ENCODE measurements at places on chromosomes 3 and 15. TPM values are rescaled to one million over a fixed set of nuclear protein-coding genes. Genes with fewer than 3 reads are reported as not detected.
A peak's percentile ranks its signal among the peaks of the same experiment; 100 is the strongest.

The GPR149 gene
- polyA plus RNA-seq, result 0.18 TPM

The XCR1 gene
- polyA plus RNA-seq, result 0.09 TPM

The LXN gene
- 24.2 TPM for polyA plus RNA-seq

The FANCD2OS gene
- not detected for polyA plus RNA-seq

The ITGB5 gene
- 45.7 TPM for polyA plus RNA-seq

The CLDN1 gene
- polyA plus RNA-seq, result 4.6 TPM

The IQCF5 gene
- not detected for polyA plus RNA-seq

The ANKRD63 gene
- polyA plus RNA-seq, result not detected

The CLRN1 gene
- polyA plus RNA-seq, result not detected

The SLC27A2 gene
- polyA plus RNA-seq, result not detected

- DNase-seq, result no peak
Measured at GRCh38 chr3:49058011-49058410, 28.8 kb upstream of the IMPDH2 start.

DNA sequence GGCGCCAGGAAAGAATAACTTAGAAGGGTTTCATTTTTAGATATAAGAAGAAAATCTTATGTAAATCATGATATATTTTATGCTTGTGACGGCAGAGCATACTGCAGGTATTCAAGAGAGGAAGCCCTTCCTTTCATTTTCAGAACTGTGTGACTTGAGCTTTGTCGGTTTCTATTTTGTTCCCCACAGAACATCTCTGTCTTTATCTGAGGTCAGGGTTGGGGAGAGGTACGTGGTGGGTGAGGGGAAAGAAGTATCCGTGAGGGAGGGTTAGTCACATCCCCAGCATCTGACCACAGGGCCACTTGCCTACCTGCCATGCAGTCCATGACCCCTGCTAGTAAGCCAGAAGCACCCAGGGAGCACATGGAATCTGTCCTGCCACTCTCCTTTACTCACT, 126.5 kb downstream of the DGKG start:
- no peak for DNase-seq

- no peak for DNase-seq
Measured at GRCh38 chr15:90960298-90961091, 5.8 kb downstream of the RCCD1 start.

GRCh38 chr15:70039917-70040316, 57.8 kb downstream of the TLE3 start:
- no peak for DNase-seq

GRCh38 chr3:54960082-54960481, 32.2 kb upstream of the LRTM1 start:
- no peak for DNase-seq

GRCh38 chr3:195885036-195885891, 23.1 kb downstream of the TNK2 start:
- peak; percentile 25 for DNase-seq

DNA sequence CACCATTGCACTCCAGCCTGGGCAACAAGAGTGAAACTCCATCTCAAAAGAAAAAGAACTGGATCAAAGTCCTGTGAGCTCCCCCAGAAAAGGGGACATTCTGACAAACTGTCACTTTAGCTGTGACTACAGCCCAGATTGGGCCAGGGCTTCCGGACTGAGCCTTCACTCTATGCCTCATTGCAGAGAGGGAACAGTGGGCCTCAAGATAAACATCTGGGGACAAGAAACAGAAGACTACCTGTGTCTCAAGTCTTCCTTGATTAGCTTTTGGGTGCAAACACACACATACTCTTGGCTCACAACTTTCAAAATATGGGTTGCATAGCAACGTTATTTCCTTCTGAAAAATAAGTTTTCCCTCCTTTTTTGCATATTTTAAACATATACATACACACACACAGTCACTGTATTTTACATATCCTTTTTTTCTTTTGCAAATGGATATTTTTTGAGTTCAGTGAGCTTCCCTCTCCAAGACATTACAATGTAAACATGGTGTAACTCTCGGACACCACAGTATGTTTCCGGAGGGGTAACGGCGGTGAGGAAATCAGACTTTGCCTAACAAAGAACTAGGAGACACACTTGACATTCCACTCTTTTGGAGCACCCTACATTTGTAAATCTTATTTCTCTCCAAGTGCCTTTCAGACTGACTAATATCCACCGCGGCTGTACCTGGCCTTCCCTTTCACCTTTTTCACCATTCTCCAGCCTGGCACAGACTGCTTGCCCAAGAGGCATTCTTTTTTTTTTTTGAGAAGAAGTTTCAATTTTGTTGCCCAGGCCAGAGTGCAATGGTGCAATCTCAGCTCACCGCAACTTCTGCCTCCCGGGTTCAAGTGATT, 3.5 kb downstream of the TKT start:
- no peak for DNase-seq

GRCh38 chr3:27275441-27275990, 93.7 kb downstream of the NEK10 start:
- DNase-seq, result no peak

DNA sequence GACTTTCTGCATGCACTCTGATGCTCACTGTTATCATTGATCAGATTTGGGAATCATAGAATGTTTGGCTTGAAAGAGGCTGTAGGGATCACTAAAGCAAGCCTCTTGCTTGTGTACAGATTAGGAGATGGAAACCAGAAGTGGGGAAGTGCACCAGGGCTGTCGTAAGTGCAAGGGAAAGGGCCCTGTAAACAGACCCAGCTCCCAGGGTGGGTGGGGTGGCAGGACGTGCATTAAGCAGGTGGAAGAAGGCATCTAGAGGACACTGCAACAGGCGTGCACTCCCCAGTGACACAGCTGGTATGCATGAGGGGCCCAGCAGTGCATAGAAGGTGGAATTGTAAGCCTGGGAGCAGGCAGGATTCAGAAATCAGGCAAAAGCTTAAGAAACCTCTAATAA, 58.0 kb upstream of the SLC7A14 start:
- DNase-seq, result no peak

- no peak for DNase-seq
Measured at GRCh38 chr3:9903238-9903624, 583 bp downstream of the IL17RE start.

GRCh38 chr15:75696854-75697259, 15.8 kb downstream of the CSPG4 start:
- DNase-seq, result no peak

DNA sequence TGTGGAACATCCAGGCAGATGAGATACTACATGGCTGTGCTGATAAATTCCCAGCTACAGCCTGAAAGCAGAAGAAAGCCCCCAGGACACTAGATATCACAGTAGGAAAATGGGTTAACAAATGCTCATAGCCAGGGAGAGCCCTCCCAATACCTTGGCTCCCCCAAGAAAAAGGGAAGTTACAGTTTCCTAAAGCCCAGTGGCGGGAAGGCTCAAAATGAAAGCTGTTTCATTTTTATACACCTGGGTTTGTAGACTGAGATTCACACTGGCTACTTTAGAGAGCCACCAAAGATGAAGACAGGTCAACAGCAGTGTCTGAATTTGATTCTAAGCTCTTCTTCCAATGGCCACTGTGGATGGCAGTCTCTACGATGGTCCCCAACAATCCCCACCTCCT, 55.0 kb upstream of the TOPAZ1 start:
- DNase-seq, result no peak

DNA sequence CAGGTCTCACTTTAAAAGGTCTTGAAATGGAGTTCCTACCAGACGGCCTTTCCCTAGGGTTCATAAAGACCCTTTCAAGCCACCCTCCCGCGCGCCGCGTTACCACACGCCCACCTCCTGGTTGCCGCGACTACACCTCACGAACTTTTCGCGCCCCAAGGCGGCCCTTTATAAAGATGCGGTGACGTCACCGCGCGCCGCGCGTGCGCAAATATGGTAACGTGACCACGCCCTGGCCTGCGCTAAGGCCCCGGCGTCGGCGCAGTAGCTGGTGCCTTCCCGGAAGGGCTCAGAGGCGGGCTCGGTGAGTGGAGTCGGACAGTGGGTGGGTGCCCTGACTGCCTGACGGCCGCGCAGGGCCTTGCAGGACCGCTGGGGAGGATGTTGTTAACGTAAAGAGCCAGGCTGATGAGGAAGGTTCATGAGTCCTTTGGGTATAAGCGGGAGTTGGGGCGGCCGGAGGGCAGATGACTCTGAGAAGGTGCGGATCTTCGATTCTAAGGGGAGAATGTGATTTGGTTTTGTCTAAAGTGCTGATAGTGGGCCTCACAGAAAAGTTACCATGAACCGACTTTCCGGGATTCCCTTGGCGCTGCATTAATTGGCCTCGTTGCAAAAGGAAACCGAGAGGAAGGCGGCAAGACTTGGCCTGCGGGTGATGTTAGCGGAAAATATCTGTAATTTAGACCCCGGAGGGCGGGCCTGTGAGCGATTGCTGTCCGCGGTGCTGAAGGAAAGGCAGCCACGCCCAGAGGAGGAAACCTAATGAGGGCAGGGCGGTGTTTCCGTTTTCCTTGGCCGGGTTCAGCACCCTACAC, 54.4 kb downstream of the FEZF2 start:
- peak; percentile 84 for DNase-seq

GRCh38 chr3:179957264-179957845, 79.4 kb downstream of the PEX5L start:
- DNase-seq, result no peak

DNA sequence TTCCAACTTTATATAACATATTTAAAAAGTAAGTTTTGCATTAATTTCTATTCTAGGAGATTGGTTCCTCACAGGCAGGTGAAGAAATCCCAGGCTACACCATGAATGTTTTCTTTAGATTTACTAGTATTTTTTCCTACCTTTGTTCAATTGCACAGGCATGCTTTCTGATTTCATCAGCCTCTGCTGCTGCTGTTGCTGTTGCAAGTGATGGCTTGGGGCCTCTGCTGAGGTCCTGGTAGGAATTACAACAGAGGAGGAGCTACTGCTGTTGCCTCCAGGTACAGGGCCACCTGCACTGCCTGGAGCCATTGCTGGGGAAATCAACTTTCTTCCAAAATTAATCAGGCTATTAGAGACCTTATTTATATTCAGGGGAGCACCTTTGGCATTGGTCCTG, 353.3 kb downstream of the PLCL2 start:
- no peak for DNase-seq

DNA sequence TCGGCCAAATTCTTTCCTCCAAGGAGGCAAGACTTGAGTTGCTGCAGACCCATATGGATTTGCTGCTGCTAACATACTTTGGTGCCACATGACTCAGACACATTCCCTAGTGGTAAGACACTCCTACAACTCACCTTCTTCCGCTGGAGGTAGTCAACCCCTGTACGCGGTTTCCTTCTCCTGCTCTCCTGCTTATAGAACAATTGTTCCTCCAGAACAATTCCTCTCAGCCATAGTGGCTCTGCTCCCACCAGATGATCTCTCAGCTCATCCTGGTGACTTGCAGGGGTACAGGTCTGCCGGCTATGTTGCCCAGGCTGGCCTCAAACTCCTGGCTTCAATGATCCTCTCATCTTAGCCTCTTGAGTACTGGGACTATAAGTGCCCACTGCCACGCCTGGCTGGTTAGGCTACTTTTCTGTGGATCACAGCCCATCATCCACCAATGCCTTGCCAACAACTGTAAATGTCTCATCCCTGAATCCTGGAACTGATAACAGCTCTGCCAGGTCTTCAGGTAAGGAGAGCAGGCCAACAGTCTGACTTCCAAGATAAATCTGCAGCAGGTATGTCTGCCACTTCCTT, 2.4 kb upstream of the CXCR6 start:
- DNase-seq, result no peak

- DNase-seq, result no peak
Measured at GRCh38 chr3:88239870-88240269, 90.1 kb downstream of the C3orf38 start.

DNA sequence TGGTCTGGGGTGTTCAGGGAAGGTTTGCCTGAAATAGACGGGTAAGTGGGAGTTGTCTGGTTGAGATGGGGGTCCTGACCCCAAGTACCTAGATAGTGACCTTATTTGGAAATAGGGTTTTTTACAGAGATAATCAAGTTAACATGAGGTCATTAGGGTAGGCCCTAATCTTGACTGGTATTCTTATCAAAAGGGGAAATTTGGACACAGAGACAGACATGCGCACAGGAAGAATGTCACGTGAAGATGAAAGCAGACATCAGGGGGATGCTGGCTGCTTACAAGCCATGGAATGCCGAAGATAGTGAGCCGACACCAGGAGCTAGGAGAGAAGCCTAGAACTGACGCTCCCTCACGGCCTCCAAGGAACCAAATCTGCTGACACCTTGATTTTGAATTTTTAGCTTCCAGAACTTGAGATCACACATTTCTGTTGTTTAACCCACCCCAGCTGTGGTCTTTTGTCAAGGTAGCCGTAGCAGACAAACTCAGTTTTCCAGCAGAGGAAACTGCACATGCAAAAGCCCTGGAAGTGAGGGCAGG, 17.1 kb downstream of the BHLHE40 start:
- DNase-seq, result no peak

- DNase-seq, result no peak
Measured at GRCh38 chr3:64216274-64217147, 8.8 kb downstream of the PRICKLE2 start.

DNA sequence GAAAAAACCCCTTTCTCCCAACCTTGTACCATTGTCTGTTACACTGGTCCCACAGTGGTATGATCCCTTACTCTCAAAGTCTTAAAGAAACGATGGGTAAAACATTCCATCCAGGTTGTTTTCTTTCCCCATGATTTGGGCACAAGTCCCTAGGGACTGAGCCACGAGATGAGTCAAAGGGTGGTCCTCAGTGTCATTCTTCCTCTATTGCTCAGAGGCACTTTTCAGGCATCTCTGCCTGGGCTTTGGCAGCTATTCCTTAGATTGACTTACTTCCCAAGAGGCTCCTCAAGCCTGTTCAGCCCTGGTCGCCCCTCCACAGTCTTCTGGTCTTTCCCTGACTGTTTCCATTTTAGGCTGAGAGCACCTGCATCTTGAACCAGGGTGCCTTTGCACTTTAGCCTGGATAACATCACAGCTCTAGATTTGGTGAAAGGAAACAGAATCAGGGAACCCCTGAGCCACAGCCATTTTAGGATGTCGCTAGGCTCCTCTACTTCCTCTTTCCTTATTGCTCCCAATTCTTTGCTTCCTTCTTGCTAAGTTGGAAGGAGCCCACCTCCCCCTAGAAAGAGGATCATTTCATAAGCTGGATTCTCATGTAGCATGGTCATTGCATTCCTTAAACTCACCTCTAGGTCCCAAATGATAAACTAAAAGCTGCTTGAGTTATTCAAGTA, 131.0 kb upstream of the TPRG1 start:
- no peak for DNase-seq

All from muscle of arm (tissue), 14 donors.